ENCODE measurements at places on chromosomes 16 and 17.

DNA sequence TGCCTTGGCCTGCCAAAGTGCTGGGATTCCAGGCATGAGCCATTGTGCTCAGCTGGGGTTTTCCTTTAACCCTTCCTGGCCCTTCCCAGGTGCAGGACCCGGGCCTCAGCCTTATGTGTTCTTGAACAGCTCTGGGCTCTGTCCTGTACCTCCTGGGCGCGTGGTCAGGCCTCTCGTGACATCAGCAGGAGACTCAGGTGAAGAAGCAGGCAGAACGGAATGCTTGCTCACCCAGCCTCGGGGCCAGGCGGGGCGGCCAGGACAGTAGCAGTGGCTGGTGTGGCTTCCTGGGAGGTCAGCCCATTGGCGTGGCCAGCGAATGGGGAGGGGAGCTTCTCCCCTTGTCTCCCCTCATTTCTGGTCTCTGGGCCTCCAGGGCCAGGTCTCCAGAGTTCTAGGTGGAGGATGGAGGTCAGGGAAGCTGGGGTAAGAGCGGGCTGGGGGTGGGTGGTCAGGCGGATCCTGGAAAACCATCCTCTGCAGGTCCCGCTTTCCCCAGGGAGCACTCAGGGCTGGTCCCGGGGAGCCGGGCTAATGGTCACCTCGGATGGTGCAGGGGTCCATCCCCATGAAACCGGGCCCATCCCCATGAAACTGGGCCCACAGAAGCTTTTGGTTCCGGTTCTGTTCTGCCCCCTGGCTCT, 281.5 kb downstream of the SEC14L1 start:
- no peak for DNase-seq

DNA sequence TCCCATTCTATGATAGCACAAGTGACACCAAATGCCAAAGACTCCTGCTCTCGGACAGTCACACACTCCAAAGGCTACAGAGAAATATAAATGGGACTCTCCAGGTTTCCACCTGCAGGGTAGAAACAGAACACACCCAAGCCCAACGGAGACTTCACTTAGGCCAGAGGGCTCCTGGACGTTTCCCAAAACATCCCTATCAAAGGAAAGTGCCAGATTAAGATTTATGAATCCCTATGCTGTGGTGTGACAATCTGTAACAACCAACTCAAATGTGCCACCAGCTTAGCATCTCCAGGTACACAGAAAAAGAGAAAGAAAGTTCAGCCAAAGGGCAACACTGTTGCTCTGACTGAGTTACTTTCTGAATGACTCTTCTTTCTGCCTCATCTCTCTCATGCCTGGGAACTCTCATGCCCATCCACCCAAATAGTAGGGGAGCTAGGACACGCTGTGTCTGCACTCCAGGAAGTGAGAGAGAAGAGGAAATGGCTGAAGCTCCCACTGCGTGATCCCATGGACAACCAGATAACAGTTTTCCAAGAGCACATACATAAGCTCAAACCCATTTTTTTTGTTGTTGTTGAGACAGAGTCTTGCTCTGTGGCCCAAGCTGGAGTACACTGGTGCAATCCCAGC, 49.7 kb downstream of the SMG6 start:
- no peak for DNase-seq

GRCh38 chr17:19242926-19243325, 5.8 kb downstream of the EPN2 start:
- no peak for DNase-seq

DNA sequence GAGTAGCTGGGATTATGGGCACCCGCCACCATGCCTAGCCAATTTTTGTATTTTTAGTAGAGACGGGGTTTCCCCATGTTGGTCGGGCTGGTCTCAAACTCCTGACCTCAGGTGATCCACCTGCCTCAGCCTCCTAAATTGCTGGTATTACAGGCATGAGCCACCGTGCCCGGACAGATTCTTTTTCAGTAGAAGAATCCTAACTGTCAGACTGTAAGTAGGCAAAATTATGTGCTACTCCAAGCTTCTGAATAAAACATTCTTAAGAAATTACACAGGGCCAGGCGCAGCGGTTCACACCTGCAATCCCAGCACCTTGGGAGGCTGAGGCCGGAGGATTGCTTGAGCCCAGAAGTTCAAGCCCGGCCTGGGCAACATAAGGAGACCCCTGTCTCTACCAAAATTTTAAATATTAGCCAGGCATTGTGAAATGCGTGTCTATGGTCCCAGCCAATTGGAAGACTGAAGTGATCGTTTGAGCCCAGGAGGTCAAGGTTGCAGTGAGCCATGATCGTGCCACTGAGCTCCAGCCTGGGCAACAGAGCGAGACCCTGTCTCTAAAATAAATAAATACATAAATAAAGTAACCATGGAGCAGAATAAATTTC, 66.7 kb upstream of the KIFC3 start:
- DNase-seq: no peak

All from DMS 273 treated with DMSO at 0.1 percent for 48 hours (cell line).